ENCODE measurements at places on chromosomes 6 and 20.

DNA sequence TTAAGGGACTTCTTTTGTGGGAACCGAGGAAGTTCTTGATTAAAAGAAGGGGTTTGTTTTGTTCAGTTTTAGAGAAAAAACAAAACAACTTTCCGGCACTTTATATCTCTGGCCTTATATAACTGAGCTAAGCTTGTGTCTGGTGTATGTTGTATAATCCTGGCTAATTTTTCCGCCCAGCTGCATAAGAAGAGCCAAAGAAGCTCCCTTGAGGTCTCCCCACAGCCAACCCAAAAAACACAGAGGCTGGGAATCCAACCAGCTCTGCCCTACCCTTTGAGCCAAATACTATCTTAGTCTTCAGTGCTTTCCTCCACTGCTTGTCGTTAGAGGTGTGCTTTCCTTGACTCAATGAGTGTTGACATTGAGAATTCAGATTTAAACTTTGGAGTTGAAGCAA, 45.5 kb upstream of the RNF146 start:
- no peak for DNase-seq

GRCh38 chr6:1372690-1373089, 16.7 kb upstream of the FOXF2 start:
- DNase-seq, result no peak

DNA sequence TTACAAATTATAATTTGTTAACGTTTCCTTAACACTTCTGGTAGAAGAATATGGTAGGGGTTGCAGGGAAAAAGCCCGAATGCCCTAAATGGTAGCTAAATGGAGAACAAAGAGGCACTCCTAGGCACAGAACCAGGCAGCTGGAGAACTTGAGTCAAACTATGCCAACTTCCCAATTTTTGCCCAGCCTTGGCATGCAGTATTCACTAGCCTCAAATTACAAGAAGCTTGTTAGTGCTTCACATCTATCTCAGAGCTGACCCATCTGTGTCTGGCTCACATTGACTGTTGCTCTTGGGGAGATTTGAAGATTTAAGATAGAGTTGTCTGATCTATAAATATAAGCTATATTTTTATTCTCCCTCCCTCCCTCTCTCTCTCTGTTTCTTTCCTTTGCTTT, 19.4 kb upstream of the LRFN2 start:
- DNase-seq, result no peak

DNA sequence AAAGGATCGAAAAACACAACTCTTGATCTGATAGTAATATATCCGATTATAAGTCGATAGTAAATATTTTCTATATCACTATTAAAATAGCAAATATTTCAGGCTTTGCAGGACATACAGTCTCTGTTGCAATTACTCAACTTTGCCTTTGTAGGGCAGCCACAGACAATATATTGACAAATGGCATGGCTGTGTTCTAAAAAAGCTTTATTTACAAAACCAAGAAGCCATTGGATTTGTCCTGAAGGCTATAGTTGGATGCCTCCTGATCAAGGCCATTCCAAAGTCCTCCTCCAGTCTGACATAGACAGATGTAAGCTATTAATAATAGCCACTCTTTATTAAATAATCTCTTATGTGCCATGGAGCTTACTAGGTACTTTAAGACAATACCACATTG, 5.9 kb downstream of the OCSTAMP start:
- no peak for DNase-seq

- no peak for DNase-seq
Measured at GRCh38 chr20:56897318-56897957, 268.3 kb downstream of the TFAP2C start.

GRCh38 chr20:933029-933428, 16.9 kb upstream of the ANGPT4 start:
- DNase-seq, result peak; percentile 35

- no peak for DNase-seq
Measured at GRCh38 chr6:12081771-12082170, 69.7 kb downstream of the HIVEP1 start.

DNA sequence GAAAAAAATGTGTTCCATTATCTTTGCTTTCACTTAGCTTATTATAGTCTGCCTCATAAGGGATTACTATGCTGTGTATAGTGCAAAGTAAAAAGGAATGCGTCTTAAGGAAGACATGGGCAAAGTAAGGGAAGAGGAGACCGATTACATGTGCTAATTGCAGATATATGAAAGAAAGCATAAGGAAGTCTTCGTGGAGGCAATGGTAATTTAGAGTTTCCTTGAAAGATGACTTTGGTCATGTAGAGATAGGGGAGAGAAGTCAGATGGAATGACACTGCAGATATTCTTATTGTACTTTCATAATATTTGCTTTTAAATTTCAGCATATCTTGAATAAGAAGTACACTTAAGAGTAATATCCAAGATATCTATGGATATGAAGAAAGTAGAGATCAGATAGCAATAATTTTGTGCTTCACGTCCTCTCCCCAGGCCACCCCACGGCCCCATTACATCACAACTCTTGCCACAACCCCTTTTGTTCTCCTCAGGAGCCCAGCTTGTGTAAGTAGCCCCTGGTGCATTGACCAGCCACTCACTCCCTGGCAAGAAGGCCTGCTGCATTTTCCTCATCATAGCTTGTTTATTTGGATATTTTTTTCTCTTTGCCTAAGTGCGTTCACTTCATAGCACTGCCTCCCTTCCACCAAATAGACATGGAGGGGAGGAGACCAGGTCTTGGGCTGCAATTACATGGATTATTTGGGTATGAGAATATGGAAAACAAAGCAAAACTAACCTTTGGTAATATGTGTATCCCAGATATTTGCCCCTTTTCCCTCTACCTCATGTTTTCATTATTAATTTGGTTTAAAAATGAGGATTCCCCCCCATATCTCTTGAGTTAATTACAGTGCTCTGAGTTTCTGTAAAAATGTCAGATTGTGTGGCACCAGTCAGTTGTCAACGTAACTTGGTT, 30.7 kb upstream of the COL10A1 start:
- DNase-seq, result peak; percentile 60

DNA sequence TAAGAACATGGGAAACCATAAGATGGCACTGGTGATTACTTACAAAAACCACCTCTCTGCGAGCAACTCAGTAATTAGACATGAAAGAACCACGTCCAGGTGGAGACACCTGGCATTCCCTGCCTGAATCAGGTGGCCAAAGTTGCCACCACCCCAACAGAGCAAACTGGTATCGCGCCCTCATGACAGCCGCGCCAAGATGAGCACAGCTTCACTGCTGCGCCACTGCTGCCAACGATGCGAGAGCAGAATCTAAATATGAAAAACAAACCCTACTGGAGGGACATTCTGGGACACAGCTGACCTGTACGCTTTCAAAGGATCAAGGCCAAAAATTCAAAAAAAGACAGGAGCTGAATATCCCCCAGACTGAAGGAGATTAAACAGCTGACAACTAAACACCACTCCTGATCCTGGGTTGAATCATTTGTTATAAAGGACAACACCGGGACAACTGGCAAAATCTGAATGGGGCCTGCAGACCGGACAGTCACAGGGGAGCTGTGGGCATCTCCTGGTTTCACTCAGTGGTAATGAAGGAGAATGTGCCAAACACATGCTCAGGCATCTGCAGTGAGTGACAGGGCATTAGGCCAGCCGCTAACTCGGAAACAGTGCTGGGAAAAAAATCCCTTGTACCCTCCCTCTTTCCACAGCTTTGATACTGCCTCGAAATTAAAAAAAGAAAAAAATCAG, 17.4 kb downstream of the CST7 start:
- no peak for DNase-seq

DNA sequence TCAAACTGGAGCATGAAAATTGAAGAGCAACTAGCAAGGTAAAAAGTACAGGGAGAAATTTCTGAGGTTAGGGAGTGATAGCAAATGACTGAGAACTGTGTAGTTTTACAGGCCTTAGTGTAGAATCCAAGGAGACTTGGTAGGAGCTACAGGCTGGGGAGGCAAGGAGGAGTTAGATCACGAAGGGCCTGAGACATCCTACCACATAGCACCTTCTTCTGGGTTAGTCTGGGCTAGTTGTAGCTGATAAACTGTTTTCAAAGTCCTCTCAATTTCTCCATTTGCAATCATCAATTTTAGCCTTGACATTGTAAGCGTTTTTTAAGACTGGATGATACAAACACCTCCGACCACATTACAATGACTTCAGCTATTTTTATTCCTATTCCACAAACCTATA, 209.7 kb downstream of the TMEM200A start:
- DNase-seq, result no peak

DNA sequence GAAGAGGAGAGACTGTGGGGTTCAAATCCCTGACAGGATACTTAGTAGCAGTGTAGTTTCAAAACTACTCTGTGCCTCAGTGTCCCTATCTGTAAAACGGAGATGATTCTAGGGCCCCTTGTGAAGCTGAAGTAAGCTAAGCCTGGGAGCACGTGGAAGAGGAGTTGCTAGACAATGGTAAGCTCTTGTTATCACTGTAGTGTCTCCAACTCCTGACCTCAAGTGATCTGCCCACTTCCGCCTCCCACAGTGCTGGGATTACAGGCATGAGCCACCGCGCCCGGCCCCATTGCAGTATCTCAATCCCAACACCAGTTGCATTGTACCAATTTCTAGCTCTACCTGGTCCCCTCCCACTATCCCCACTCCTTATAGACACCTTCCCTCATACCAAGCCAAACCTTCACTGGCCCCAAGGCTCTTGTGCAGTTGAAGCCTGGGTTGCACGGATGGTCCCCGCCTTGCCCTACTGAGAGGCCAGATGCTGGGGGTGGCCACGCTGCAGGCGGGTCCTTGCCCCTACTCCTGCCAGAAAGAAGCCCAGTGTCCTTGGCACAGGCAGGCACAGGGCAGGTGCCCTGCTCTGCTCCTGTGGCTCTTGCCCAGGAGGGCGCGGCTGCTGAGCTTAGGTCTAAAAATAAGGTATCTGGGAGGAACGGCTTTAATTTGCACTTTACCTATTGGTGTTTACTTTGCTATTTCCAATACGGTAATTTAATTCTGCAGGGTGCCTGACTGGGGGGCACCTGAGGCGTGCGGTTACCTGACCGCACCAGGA, 118.1 kb downstream of the VEGFA start:
- DNase-seq, result peak; percentile 49

- no peak for DNase-seq
Measured at GRCh38 chr6:40287296-40287850, 299.8 kb downstream of the LRFN2 start.

DNA sequence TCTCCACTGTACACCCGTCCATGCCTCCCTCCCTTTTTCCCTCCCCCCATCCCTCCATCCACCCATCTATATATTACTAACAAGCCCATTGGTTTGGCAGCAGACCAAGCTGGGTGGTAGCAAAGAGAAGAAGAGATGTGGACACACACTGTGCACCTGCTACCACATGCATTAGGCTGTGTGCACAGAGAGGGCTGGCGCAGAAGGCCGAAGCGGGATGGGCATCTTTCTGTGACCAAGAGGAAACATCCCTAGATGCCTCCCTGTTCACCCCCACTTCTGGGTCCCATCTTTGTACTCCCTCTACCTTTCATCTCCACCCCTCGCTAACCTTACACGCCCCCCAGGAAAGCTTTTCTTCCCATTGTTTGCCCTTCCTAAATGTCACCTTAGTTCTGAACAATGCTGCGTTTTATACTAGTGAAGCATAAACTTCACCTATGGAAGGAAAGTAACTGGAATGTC, 64.9 kb upstream of the AFDN start:
- DNase-seq, result no peak

DNA sequence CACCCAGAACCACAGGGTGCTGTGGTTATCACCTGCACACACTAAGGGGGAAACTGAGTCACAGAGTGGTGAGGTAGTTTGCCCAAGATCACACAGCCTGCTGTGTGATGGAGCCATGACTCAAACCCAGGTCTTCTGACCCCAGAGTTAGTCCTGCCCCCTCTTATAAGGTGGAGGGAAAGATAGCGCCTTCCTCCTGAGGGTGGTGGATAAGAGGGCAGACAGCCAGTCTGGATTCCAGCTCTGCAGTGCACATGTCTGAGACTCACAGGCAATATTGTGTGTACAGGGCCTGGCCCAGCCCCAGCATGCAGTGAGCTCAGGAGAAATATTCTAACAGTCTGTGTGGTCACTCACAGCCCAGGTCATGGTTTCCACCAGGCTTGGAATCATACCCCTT, 393.7 kb downstream of the CDH4 start:
- peak; percentile 40 for DNase-seq

- no peak for DNase-seq
Measured at GRCh38 chr6:125884634-125885371, 71.8 kb upstream of the HINT3 start.

GRCh38 chr6:73968221-73968757, 272.3 kb downstream of the CD109 start:
- no peak for DNase-seq
